Cardiac septum (tissue), 1 donor: ENCODE measurements at places on chromosomes 1 and 21. TPM values are rescaled to one million over a fixed set of nuclear protein-coding genes. Genes with fewer than 3 reads are reported as not detected.

- no peak for DNase-seq
Observed at GRCh38 chr1:56910441-56910985, 55.3 kb downstream of the C8B start.

DNA sequence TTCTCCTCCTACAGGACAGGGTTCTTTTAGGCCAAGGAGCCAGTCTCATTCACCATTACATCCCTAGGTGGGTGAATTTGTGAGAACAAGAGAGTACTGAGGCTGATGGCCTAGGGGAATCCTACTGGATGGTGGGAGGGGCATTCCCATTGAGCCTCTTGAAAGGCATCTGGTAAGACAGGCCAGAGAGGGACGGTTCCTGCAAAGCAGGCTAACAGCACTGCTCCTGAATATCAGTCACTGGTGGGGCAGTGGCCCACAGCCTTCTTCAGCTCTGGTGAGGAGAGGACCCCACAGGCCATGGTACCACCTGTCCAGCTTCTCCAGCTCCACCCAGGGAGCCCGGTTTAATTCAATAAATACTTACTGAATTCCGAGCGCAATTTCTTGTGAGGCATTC, 125.9 kb upstream of the EDN2 start:
- DNase-seq, result no peak

DNA sequence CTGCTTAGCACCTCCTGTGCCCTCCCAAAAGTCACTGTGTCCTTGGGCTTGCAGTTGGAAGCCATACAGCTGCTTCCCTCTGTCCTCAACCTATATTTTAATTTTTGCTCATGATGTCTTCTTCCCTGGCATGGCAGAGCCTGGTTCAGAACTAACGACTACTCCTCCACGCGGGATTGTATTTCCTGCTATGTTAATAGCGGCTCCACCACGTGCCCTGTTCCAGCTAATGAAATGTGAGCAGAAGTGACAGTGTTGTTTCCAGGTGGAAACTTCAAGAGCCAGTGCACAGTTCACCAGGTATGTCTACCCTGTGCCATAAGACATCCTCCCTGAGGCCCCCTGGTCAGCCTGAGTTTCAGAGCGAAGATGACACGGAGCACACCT, 52.1 kb downstream of the DHRS3 start:
- DNase-seq, result no peak

GRCh38 chr1:59150577-59151386, 146.1 kb upstream of the FGGY start:
- DNase-seq, result peak; percentile 89

- DNase-seq, result no peak
Observed at GRCh38 chr1:210707300-210708240, 378.9 kb downstream of the HHAT start.

DNA sequence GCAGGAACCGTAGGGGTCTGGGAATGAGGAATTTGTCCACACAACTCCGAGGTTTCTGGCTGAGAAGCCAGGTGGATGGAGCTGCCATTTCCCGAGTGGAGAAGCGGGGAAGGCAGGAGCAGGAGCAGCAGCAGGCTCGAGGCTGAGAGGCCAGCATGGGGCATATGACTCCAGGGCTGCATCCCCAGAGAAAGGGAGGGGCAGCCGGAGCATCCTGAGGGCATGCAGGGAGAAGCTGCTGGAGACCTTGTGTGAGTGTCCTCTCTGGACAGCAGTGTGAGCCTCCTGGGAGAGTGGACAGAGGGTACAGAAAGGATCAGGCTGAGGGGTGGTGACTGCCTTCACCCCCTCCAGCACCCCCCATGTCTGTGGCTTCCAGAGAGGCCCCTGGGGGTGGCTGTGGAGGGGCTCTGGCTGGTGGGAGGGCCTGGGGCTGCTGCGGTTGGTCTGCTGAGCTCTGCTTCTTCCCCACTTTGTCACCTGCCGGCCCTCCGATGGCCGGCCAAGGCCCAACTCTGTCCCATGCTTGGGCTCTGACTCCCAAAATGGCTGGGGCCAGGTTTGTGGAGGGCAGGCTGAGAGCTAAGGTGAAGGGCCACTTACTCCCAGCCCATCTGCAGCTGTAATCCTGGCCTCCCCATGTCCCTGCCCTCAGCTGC, 633.1 kb downstream of the MATN1 start:
- no peak for DNase-seq

Gene TMEM82
- not detected for total RNA-seq
